ENCODE measurements at places on chromosomes 13 and 19. TPM values are rescaled to one million over a fixed set of nuclear protein-coding genes. Genes with fewer than 3 reads are reported as not detected.

DNA sequence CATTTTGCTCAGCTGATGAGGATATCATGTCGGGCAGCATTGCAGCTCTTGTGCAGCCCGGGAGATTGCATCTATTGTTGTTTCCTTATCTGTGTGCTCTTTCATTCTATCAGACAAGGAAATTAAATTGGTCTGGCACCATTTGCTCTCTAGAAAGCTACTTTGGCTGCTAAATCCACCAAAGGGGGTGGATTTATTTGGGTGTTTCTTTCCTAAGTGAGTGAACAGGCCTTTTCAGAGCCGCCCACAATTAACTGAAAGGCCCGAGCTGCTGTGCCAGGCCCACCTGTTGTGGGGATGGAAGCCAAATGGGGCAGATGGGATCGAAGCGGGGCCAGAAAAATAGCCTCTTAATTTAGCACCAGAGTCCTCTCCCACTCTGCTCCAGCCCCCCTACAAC lies 99.4 kb downstream of the DNAJC15 start:
- no peak for DNase-seq

- DNase-seq = no peak
Measured at GRCh38 chr19:44682807-44683206, 11.5 kb downstream of the CEACAM19 start.

- no peak for DNase-seq
Measured at GRCh38 chr13:99991828-99992775, 10.5 kb downstream of the ZIC2 start.

- no peak for DNase-seq
Measured at GRCh38 chr13:36919171-36919832, 736 bp downstream of the SMAD9 start.

GRCh38 chr19:39515551-39516191 lies 732 bp downstream of the SELENOV start:
- DNase-seq = no peak

DNA sequence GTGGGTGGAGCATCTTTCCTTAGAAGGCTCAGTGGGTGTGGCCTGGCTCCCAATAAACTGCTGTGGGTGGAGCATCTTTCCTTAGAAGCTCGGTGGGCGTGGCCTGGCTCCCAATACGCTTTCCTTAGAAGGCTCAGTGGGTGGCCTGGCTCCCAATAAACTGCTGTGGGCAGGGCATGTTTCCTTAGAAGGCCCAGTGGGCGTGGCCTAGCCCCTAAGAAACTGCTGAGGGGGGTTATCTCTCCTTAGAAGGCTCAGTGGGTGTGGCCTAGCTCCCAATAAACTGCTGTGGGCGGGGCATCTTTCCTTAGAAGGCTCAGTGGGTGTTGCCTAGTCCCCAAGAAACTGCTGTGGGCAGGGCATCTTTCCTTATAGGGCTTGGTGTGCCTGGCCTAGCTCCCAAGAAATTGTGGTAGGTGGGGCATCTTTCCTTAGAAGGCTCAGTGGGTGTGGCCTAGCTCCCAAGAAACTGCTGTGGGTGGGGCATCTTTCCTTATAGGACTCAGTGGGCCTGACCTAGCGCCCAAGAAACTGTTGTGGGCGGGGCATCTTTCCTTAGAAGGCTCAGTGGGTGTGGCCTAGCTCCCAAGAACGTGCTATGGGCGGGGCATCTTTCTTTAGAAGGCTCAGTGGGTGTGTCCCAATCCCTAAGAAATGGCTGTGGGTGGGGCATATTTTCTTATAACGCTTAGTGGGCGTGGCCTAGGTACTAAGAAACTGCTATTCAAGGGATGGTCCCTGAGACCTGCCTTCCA lies 10.3 kb downstream of the HSH2D start:
- DNase-seq = no peak

DNA sequence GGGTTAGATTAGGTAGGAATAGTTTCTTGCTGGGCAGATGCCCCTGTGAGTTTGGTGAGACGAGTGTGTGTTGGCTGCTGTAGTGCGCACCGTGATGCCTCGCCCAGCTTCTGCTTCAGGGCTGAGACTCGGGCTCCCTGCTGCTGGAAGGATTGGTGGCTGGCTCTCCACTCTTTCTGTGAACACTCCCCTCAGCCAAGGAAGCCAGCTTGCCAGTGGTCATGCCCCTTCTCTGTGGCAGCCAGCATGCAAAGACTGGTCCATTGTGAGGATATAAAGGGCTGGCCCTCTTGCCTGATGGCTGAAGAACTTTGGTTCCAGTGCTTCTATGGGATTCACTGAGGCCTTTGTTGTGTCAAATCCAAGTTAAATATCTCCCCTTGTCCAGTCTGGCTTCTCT lies 2.9 kb upstream of the HTR2A start:
- DNase-seq = no peak

DNA sequence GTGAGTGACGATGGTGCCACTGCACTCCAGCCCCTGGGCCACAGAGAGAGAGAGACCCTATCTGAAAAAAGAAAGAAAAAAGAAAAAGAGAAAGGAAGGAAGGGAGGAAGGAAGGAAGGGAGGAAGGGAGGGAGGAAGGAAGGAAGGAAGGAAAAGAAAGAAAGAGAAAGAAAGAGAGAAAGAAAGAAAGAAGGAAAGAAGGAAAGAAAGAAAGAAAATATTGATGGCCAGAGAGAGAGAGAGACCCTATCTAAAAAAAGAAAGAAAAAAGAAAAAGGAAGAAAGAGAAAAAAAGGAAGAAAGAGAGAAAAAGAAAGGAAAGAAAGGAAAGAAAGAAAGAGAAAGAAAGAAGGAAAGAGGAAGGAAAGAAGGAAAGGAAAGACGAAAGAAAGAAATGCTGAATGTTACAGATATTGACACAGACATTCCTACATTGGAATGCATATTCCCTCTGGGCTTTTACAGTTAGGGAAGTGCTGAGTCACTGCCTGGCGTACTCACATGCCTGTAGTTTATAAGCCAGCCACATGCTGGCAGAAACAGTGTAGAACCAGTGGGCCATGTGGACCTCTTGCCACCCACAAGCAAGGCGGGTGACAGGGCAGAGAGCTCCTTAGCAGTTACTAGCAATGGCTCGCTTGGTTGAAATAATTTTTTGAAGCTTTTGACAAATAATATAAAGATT lies 34.6 kb upstream of the SLC46A3 start:
- no peak for DNase-seq

GRCh38 chr19:33345163-33345562 lies 28.3 kb upstream of the CEBPG start:
- no peak for DNase-seq

DNA sequence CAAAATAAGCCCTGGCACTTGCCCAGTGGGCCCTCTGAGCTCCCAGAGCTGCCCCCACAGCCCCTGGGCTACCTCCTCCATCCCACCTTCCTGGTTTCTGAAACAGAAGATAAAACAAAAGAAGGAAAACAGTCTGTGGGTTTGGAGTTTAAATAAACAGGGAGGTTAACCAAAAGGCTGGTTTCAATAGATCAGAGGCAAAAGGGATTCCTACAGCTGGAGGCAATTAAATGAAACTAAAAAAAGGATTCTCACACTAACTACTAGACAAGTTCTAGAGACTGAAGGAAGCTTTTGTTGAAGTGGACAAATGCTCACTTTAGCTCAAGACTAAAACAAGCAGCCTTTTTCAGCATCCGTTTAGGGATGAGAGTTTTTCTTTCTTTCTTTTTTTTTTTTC lies 569.8 kb downstream of the FGF9 start:
- no peak for DNase-seq

DNA sequence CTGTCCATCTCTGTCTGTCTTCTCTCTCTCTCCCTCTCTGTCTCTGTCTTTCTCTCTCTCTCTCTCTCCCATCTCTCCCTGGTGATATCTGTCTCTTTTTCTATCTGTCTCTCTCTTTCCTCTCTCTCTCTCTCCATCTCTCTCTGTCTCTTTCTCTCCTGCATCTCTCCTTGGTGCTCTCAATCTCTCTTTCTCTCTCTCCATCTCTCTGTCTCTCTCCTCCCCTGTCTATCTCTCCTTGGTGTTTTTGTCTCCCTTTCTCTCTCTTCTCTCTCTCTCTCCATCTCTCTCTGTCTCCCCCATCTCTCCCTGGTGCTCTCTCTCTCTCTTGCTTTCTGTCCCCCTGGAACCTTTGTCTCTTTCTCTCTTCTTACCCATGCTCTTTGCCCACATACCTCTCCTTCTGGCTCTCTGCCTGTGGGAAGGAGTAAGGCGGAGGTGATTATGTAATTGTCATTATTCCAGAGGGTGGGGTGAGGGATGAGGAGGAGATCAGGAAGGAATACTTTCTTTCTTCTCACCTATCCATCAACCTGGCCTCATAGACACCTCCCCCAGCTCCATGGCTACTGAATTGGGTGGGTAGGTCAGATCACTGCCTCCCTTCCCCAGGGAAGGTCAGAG lies 30.9 kb upstream of the CYP2B6 start:
- no peak for DNase-seq

DNA sequence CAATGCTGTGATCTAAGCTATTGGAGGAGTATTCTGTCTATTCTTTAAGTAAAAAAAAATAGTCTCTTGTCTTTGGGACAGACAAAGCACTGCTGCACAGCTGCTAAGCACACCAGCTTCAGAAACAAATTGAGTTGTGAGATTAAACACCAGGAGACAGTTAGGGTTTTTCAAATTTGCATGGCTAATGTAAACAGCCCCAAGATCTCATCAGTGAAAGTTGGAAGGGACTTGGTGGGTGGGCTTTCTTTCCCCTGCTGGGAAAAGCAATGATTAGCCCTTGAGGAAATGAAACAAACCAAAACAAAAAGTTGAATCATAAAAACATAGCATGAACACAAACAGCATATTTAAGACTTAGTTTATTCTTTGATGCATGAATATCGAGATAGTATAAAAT lies 143.6 kb upstream of the SLITRK1 start:
- no peak for DNase-seq

GRCh38 chr13:24623149-24623665 lies 57.0 kb upstream of the ATP12A start:
- DNase-seq = no peak

GRCh38 chr13:109870274-109870673 lies 83.9 kb upstream of the IRS2 start:
- no peak for DNase-seq

- no peak for DNase-seq
Measured at GRCh38 chr19:4059891-4060620, 6.6 kb downstream of the ZBTB7A start.

- DNase-seq = no peak
Measured at GRCh38 chr13:94317063-94317491, 162.4 kb downstream of the DCT start.

GRCh38 chr13:41411060-41411459 lies 46.3 kb upstream of the RGCC start:
- no peak for DNase-seq

DNA sequence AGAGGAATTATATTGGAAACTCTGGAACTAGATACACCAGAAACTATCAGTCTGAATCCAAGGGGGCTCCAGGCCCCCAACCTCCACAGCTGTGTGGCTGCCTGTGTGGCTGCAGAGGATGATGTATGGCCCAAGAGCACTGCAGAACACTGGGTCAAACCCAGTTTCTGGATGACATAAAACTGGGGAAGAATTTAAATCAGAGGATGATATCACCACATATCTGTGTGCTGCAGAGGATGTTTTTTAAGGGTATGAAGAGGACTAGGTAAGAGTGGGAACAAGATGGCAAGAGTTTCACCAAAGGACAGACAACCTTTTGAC lies 226.4 kb downstream of the SUCLA2 start:
- no peak for DNase-seq

GRCh38 chr19:1782521-1782920 lies 29.2 kb downstream of the ONECUT3 start:
- no peak for DNase-seq

- no peak for DNase-seq
Measured at GRCh38 chr19:4910594-4911281, 1.4 kb downstream of the UHRF1 start.

DNA sequence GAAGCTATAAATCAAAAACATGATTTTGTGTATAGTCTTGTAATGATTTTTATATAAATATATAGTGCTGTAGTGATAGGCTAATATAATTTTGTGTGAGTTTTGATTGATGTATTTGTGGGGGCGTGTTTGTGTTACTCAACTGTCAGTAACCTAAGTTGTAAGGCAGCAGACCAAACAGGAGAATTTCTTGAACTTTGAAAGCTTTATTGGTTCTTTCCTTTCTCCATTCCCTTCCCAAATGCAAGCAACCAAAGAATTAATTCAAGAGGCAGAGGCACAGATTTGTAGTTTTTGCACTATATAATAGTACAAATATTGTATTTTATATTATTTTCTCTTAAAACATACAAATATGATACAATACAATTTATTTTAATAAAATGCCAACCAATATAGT lies 109.6 kb downstream of the FLT1 start:
- no peak for DNase-seq

- DNase-seq = no peak
Measured at GRCh38 chr19:56991912-56992311, 127.9 kb upstream of the USP29 start.

- no peak for DNase-seq
Measured at GRCh38 chr13:32113532-32113931, 82.0 kb downstream of the FRY start.

- DNase-seq = no peak
Measured at GRCh38 chr13:100382785-100383184, 205.8 kb downstream of the GGACT start.

DNA sequence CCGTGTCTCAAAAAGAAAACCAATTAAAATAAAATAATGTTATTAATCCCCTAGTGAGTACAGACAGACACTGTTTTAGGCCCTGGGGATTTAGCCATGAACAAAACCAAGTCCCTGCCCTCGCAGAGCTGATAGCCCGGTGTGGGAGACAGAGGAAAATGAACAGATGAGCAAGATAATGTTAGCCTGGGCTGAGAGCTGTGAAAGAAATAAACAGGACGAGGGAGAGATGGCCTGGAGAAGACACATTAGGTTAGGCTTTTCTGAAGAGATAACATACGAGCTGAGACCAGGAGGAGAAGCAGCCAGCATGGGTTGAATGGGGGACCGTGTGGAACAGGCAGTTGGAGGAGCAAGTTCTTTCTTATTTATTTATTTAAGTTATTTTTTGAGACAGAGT lies 9.0 kb downstream of the RELB start:
- no peak for DNase-seq

The LCP1 gene
- 195 TPM for total RNA-seq

The PEAK3 gene
- 2.6 TPM for total RNA-seq

The NCAN gene
- not detected for total RNA-seq

The WDR88 gene
- total RNA-seq = not detected

The TBXA2R gene
- 5.4 TPM for total RNA-seq

The RINL gene
- total RNA-seq = 8.9 TPM

The C19orf44 gene
- total RNA-seq = 3.2 TPM

The SPACA4 gene
- total RNA-seq = not detected

The ZNF181 gene
- 6.3 TPM for total RNA-seq

The NLRP4 gene
- total RNA-seq = not detected

The CCL25 gene
- not detected for total RNA-seq

The PDE4C gene
- total RNA-seq = not detected

Measured in mesenteric fat pad (tissue), 1 donor.